ENCODE measurements at places on chromosomes 5 and 9.

GRCh38 chr5:145980718-145981117, 44.3 kb downstream of the SH3RF2 start:
- no peak for DNase-seq

DNA sequence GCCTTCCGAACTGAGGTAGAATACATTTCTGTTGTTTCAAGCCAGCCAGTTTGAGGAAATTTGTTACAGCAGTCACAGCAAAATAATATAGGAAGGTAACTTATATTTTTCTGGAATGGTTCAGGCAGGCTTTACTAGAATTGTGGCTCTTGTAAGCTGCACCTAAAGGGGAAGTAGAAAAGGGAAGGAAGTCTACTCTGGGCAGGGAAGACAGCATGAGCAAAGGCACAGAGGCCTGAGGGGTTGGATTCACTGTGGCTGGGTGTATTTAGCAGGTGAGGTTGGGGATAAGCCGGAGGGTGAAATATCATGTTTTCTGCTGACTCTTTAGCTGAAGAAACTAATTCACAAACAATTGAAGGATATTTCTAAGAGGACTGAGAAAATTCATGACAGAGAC, 183.5 kb downstream of the GAS1 start:
- no peak for DNase-seq

DNA sequence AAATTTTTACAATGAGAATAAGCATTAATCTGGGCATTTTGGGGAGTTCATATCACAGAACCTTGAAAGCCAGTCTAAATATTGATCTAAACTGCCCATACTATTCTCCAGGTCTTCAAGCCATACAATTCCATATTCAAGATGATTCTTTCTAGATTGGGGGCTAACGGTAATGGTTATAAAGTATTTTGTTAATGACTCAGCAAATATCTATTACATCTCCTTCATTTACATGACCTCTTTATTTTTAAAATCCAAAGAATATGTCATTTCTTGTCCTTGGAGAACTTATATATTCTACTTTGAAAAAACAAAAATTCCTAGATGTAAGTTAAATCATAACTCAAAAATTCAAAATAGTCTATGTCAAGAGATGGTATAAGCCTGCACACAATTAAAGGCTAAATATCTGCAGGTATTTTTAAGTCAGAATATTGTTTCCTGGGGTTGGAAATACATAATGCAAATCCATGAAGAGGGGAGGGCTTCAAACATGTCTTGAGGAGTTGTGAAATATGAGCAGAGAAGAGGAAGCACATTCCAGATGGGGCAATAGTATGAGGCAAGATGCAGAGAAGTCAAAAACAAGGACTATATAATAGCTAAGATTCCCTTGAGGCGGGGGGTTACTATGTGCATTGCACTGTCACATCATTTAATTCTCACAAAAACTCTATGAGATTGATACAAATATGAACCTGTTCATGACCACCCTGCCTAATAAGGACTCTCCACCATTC, 526.4 kb downstream of the NR2F1-AS1 start:
- DNase-seq: no peak

DNA sequence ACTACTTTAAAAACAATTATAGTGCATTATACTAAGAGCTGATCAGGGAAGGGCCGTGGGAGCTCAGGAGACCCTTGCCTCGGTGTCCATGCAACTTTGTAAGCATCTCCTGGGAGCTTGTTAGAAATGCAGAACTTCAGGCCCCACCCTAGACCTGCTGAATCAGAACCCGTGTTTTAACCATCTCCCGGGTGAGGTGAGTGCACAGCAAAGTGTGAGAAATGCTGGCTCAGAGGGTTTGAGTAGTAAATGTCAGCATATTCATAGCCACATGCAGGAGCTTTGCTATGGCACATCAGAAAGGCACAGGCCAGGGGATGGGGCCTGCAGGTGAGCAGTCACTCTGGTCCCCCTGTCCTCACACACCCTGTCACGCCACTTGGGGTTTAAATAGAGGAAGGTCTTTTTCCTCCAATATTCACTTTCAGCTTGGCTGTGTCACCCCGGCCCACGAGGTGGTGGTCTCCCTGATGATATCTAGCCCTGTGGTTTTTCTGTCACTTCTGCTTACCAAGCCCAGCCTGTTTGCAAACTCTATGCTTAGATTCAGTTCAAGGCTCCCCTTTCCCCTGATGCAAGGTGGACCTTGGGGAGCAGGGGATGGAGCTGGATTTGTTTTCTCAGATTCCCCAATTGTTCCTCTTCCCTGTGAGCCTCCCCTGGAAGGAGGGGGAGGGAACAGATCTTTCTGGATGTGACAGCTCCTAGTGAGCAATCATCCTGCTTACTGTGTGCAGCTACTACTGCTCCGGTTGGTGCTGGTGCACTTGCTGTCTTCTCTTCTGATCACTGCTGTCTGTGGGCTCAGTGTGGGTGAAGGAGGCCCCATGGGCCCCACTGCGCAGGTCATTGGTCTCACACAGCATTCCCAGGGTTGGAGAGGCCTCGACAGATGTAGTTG, 51.8 kb upstream of the TGFBR1 start:
- no peak for DNase-seq

GRCh38 chr5:105304859-105305258, 1742.3 kb upstream of the NUDT12 start:
- no peak for DNase-seq

DNA sequence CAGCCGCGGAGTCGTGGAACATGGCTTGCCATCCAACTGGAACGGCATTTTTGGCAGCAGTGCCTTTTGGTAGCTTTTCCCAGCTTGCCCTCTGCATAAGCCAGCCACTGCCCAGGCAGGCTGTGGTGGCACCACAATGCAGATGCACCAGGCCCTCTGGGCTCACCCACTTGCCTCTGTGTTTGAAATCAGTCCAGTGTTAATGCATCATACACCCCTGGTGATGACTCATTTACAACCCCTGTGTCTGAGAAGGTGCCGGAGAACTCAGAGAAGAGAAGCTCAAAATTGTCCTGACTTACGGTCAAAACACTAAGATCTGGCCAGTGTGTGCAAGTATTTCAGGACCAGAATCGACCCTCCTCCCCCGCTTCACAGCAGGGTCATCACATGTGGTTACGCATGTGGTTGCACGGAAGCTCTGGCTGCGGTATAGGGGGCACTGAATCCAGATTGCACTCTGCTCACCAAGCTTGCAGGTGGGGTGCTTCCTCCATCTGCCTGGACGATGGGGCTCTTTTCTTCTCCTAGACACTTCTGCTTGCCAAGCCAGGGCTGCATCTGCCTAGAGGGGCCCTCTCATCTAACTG, 66.5 kb upstream of the SMIM15 start:
- peak; percentile 7 for DNase-seq

DNA sequence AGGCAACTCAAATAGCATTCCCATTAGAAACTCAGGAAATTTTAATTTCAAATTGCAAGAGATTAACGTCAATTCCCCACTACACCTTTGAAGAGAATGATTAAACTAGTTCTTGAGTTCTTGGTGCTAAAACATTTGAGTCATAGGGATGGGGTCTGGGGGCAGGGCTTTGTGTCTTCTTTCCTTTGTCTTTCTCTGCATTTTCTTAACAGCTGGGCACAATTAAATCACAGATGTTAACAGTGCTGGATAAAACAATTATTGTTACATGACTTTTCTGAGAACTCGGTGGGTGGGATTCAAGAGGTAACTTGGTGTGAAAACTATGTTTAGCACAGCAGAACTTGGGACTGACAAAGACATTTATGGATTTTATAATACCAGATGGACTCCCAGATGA, 351.9 kb upstream of the TNC start:
- no peak for DNase-seq

DNA sequence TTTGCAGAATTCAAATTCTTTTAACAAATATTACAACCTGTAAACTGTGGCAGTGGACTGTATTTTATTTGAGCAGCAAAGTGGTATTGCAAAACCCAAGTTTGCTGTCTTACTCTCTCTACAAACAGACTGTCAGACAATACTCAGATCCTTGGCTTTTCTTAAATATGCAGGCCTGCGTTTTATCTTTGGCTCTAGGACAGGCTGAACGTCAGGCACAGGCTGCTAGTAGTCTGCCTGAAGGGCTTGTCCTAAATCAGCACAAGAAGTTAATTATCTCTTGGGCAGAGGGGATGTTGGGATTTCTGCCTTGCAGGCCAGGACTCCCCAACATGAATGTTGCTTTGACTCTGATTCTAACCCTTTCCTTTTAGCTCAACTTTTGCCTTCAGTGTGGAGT, 147.5 kb downstream of the SLIT3 start:
- no peak for DNase-seq

GRCh38 chr9:37353791-37354190, 68.7 kb upstream of the GRHPR start:
- DNase-seq: no peak

- DNase-seq: no peak
Observed at GRCh38 chr5:150780816-150781221, 2.3 kb downstream of the SMIM3 start.

GRCh38 chr9:7293091-7293490, 506.5 kb downstream of the DMAC1 start:
- no peak for DNase-seq

DNA sequence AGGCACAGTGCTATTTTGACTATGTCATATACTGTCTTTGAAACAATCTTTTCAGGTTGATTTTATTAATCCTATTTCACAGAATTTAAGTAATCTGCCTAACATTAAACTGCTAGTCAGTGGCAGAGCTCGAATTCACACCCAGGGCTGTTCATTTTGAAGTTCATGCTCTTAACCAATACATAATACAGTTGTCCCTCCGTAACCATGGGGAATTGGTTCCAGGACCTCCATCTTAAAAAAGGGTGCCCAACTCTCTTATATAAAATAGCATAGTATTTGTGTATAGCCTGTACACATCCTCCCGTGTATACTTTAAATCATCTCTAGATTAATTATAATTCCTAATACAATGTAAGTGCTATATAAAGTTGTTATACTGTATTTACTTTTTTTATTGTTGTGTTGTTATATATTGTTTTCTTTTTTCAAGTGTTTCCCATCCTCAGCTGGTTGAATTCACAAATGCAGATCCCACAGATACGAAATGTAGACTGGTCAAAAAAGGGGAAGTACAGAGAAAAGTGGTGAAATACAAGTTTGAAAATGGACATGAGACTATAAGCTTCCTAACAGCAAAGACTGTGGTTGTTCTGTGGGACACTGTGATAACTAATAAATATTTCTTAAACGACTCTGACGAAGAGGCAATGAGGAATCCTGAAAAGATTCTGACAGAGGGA, 18.3 kb downstream of the RFX3 start:
- no peak for DNase-seq

DNA sequence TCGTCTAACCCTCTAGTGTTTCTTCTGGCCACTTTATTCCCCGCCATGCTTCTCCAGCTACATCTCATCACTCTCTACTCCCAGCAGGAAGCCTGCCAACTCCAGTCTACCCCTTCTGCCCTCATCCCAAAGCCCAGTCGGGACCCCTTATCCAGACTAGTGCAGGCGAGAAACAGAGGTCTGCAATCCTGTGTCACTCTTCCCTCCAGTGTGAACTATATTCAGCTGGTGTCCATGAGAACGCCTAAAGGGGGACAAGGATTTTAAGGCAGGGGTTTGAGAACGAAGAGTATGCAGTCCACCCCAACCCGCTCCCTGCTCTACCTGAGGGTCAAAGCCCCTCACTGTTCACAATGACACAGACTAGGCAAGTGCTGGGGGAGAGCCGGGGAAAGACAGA, 41.7 kb upstream of the GABRP start:
- DNase-seq: no peak

GRCh38 chr5:162769019-162769418, 668.4 kb upstream of the CCNG1 start:
- DNase-seq: no peak

- DNase-seq: no peak
Observed at GRCh38 chr9:35732800-35733541, 505 bp downstream of the CREB3 start.

GRCh38 chr5:93236807-93237421, 344.1 kb downstream of the NR2F1-AS1 start:
- DNase-seq: no peak

DNA sequence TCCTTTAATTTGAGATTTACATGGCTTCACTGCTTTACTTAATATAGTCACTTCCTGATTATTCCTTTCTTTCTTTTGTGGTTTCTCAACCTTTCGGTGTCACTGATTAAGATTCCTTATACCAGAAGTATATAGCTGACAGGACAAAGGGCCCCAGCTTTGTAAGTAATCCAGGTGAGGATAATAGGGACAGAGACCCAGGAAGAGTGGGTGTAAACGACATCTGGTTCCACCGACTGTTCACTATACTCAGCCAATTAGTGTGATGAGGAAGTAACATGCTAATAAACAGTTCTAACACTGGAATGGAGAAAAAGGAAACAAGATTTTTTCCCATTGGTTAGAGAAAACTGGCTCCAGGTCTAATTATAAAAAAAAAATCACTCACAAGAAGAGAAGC, 286.3 kb upstream of the EFNA5 start:
- DNase-seq: no peak

GRCh38 chr9:134243778-134244467, 79.6 kb upstream of the RNU6ATAC start:
- no peak for DNase-seq

DNA sequence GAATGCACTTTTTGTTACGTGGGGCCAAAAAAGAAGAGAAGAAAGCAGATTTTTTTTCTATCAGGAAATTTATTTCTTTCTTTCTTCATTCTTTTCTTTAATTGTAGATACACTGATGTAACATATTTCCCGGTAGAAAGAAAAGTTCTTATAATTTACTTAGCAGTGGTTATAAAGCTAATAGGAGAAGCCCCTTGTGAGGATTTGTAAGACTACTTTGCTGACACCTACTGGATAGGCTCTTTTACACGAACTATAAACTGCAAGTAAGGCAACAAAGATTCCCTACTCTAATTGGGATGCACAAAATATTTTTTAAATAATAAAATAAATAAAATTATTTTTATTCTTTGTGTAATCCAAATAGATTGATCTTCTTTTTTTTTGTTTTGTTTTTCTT, 284.4 kb downstream of the DNAH5 start:
- no peak for DNase-seq

GRCh38 chr9:125701351-125701750, 5.7 kb downstream of the MAPKAP1 start:
- DNase-seq: peak; percentile 21

DNA sequence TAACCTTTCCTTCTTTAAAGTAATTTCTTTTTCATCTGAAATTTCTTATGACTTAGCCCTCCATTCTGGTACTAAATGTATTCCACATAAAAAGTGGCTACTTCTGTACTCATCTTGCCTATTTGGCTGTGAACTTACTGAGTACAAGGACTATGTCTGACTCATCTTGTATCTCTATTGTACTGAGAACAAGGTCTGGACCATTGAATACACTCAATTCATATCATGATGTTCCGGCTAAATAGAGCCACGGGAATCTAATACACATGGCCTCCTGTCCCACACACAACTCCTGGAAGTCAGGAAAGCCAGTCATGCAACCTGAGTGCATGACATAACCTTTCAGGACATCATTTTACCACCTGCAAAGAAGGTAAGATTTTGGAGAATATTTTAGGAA, 203.9 kb downstream of the PLK2 start:
- peak; percentile 40 for DNase-seq

DNA sequence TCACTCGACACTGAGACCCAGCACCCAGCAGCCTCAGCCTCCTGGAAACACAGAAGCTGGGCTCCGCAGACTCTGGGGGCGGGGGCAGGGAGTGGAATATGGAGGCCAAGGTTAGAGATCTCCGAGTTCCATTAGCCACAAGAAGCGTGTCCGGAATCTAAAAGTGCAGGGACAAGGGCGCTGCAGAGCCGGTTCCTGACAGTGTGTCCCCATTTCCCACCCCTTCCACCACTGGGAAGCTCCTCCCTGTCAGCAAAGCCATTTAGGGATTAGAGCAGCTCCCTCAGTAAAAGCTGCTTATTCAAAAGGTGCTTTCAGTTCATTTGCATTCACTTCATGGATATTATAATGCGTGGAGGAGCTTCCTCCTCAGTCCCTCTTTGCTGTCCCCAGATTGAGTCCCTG, 74.1 kb upstream of the HSPA9 start:
- DNase-seq: no peak

Data from kidney capillary endothelial cell (primary cell).